NCI-H2081 (cell line): ENCODE measurements at places on chromosomes 5 and 9.

GRCh38 chr5:2715856-2716255 lies 35.6 kb downstream of the IRX2 start:
- no peak for DNase-seq

DNA sequence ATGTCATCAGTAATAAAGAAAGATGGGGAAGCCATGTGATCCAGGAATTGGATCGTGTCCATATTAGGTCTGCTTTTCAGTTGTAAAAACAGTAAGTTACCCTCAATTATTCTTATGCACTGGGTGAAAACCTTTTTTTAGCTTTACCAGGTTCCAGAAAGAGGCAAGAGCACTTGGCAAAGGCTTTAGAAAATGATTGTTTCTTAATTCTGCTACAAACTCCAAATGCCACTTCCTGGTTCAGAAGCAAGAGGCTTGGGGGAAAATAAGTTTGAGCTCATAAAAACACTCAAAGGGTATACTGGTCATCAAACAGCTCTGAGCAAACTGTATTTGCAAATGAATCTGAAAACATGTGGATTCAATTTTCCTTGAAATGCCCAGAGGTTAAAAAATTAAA lies 615.6 kb downstream of the EBF1 start:
- DNase-seq: no peak

DNA sequence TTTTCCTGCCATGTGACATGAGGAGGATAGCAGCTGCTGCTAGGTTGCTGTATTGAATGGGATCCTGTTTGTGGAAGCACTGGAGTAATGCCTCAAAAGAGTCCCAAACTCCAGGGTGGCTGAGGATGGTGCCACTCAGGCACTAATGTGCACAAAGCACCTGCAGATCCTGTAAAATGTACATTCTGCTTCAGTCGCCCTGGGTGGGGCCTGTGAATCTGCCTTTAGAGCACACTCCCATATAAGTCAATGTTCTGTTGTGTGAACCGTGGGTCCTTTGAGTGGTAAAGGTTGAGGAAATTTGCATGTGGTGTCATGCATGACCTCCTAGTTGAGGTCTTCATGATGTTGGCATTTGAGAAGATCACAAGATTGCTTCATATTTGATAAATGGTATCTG lies 31.6 kb upstream of the ANKRD18A start:
- no peak for DNase-seq

DNA sequence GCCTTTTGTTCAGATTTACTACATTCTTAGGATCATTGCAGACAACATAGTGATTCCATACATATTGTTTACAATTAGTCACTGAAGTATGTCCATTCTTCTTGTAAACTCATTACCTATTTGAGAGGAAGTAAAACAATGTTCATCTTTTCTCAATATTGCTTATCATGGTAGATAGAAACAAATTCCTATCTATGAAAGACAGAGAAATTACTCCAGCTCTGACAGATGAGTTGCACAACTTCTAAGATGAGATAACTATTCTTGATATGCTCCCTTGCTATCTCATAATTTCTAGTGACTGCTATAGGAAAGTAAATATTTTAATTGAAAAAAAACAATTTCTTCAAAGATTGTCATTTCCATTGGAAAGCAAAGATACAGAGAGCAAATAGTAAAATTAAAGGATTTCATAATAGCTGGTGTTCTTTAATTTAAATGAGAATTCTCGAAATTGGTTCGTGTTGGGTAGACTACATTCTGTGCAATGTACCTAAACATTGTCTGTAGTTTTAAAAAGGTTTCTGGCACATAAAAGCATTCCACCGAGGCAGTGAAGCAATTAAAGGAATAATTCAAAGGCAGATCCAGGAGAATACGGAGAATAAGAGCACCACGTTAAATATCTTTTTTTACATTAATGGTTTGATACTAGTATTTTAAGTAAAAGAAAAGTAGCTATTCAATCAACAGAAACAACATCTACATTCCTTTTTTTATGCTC lies 1029.1 kb upstream of the ACO1 start:
- no peak for DNase-seq

GRCh38 chr9:24096756-24097155 lies 270.7 kb upstream of the ELAVL2 start:
- no peak for DNase-seq
